ENCODE measurements at places on chromosomes 6 and 20. TPM values are rescaled to one million over a fixed set of nuclear protein-coding genes. Genes with fewer than 3 reads are reported as not detected.

GRCh38 chr6:15893556-15894253 is 230.9 kb upstream of the DTNBP1 start:
- DNase-seq, result peak; percentile 86

GRCh38 chr20:13199279-13199678 is 21.8 kb upstream of the ISM1 start:
- DNase-seq, result no peak

- no peak for DNase-seq
Observed at GRCh38 chr20:12458241-12458640, 540.5 kb downstream of the BTBD3 start.

DNA sequence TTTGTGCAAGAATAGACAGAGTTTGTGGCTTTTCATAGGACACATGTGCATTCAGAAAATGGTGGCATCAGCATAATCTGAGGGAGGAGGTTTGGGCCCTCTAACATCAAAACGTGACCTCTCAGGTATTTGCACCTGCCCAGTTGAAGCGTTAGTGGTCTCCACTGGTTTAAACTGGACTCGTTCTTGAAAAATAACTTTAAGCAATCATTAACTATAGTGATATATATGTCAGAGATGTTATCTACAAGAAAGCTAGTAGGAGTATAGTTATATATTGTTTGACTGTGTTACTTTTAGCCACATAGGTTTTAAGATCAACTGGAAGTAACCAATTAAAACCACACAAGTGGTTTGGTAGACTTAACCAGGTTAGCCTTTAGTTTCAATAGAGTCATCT is 607.4 kb downstream of the MAFB start:
- DNase-seq, result no peak

DNA sequence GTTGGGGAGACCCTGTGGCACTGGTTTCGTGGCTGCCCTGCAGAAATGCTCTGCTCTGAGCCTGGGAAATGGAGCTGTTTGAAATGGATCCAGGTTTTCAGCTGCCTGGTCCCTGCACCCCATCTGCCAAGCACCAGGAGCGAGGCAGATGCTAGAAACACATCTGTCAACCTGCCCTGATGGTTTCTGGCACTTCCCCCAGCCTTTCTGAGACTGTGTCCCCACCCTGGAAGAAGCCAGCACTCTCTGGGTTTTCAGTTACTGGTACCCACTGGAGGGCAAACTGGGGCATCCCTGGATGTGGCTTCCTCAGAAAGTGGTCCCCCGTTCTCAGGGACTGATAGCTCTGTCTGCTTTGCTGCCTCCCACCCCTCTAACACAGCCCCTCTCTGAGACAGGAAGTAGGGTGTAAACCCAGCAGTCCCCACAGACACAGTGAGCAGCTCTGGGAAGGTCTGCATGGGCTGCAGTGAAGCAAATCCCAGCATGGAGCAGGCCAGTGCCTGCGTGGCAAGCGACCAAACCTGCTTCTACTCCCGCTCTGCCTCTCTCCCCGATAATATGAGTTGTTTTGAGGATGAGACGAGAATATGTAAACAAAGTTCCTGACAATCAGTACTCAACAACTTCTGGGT is 54.2 kb upstream of the MAFB start:
- no peak for DNase-seq

GRCh38 chr6:157538698-157539097 is 157.7 kb downstream of the ZDHHC14 start:
- no peak for DNase-seq

DNA sequence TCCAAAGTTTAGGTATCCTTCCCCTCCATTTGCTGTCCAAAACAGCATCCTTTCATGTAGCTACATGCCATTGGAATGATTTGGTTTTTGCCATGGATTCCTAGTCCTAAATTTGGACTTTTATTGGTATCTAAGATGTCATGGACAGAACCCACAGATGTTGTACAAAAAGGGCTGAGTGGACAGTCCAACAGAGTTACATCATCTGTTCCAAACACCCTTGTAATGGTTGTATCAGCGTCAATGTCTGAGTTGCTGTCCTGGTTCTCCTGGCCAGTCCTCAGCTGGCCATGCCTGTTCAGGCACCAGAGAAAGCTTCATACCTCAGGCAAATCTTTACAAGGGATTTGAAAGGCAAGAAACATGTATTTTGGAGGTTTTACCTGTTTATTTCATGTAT is 191.3 kb downstream of the ESR1 start:
- peak; percentile 3 for DNase-seq

- no peak for DNase-seq
Observed at GRCh38 chr20:18624948-18625347, 37.1 kb downstream of the DTD1 start.

DNA sequence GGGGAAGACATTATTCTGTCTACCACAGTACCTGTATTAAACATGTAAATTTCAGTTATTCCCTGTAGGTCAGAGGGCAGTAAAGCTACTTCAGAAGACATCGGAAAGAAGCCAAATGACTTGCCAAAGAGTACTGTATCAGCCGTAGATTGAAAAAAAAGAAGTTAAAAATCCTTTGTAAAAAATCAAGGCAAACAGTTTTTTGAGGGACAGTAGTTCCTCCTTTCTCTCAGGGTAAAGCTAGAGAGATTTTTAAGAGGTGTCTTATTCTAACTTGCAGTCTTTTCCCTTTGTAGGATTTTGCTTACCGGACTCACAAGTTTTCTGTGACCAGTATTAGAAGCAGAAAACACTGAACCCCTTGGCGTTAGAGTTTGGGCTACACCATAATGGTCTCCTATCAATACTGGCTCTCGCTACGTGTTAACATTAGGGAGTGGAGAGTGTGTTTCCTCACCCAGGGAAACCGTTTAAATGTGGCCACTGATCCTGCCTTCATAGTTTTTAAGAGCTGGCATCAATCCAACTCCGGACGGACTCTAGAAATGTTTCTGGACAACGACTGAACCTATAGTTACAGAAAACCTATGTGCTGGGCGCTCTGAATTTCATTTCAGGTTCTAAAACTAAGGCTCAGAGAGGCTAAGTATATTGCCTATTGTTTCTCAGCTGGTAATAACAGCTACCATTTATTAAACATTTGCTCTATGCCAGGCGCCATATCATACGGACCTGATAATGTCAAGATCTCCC is 1.3 kb upstream of the ASXL1 start:
- no peak for DNase-seq

DNA sequence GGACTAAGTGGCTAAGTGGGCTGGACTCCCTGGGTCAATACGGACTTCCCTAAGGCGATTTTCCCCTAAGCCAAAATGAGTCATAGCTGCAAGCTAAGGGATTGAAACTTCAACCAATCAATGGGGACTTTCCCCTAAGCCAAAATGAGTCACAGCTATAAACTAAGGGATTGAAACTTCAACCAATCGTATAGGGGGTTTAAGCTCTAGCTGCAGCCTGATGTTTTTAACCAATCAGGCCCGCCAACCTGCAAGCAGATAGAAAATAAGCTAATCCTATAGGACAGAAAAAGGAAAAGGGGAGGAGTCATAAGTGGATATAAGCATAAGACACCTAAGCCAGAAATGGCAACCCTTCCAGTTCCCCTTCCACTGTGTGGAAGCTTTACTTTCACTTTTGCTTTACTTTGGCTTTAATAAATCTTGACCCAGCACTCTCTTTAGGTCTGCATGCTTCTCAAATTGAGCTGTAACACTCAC is 655.0 kb upstream of the HS3ST5 start:
- DNase-seq, result peak; percentile 27

DNA sequence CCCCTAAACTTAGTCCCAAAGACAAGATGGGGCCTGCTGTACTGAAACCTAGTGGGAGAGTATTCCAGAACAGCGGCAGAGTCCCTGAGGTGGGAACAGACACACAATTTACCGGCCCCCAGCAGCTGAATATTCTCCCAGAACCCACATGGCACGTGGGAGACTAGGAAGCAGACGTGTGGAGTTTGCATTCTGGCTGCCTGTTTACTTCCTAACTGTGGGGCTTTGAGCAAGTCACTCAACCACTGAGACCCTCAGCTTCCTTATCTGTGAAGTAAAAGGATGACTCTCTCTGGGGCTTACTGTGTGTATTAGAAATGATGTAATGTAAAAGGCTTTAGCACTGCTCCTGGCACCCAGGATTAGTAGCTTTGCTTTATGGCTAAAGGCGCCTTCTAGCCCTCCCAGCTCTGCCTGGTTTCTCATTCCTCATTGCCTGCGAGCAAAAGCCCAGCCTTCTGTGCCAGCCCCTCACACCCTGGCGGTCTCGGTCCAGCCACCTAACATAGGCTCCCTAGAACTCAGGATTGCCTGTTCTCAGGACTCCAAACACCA is 353.1 kb downstream of the CDC5L start:
- DNase-seq, result no peak

DNA sequence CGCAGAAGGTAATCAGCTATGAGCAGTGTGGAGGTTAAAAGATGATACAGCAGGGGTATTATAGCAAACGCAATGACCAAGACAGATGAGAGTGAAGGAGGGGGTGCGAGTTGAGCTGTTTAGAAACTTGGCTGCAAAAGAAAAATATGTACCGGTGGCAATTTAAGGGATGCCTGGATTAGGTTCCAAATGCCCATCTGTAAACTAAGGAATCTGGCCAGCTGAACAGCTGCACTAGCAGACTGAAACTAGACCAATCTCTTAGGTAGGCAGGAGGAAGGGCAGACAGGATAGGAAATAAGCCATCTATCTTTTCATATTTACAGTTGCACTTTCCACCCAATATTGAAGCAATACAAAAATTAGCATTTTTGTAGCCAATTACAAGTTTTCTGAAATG is 407.6 kb downstream of the HTR1B start:
- no peak for DNase-seq

- DNase-seq, result no peak
Observed at GRCh38 chr6:116667623-116668022, 943 bp downstream of the ZUP1 start.

GRCh38 chr6:84390851-84391250 is 163.4 kb upstream of the CEP162 start:
- DNase-seq, result no peak

DNA sequence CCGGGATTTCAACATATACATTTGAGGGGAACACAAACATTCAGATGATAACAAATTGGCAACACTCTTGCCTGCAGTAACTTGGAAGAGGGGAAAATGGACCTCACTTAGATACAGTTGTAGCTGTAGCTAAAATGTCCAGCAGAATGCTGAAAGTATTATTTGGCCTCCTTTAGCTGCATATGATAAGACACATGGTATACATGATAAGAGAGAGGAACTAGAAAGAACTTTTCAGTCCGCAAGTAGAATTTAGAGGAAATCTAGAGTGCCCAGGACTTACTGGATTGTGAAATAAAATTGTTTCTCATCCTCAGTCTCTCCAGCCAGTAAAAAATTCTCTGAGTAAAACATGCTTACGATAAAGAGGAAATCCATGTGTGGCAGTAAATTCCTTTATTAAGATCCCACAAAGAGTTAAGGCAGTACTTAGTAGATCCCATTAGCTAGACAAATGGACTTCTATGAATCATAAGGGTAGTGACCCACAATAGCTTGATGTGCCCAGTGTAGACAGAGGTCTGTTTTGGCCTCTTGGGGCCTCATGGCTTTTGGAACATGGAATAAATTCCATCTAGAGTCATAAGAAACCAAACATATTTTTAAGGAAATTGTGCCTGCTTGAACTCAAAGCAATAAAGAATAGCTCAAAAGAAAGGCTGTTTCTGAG is 87.9 kb upstream of the RBM24 start:
- no peak for DNase-seq

DNA sequence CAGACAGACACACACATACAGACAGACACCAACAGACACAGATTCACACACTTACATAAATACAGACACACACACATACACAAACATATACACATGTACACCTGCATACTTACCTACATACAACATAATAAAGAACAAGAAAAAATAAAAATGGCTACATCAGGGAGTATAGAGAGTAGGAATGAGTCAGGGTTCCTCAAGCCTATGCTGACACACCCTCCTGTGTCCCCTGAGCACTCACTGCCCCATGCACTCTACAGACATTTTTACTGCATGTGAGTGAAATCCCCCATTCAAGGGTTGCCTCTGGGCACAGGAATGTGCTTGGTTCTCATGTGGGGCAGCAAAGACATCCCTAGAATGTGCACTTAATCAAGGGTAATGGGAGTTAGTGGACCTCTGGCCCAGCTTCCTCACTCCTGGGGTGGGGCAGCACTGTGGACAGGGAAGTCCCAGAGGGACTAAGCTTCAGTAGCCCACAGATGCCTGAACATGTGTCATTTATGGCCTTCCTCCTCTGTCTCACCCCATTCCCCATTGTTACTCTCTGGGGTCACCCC is 185.9 kb upstream of the FOXA2 start:
- DNase-seq, result no peak

GRCh38 chr6:140744659-140745320 is 1370.3 kb upstream of the CITED2 start:
- DNase-seq, result peak; percentile 67

DNA sequence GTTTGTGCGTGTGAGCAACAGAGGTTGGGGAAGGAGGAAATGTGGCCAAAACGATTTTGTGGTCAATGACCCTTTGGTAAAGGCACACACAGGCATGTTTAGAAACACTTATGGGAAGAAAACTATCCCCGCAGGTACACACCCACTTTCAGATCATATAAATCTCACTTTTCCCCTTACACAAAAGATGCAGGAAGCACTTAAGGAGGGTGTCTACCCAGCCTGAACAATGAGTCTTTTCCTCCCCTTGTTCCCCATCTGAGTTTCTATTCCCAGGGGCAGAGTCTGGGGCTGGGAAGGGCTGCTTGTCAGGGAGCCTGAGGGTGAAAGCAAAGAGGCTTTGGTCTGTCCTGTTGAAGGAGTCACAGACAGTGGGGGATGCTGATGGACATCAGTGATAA is 193.2 kb upstream of the SALL4 start:
- no peak for DNase-seq

DNA sequence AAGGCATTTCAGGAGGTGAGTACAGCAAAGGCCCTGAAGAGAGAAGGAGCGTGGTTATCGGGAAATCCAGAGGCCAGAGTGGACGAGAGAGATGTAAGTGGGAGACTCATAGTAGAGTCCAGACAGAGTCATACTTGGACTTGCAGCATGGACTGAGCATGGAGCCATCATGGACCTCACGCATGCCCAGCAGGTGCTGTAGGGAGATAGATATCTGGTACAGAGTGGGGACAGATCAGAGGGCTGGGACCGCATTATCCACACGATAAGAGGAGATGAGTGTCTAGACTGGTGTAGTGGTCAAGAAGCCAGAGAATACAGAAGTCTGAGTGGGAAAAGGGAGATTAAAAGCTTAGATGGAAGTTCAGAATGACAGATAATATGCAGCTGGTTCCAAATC is 127.0 kb downstream of the TBC1D7 start:
- DNase-seq, result no peak

GRCh38 chr6:150145830-150146229 is 3.0 kb downstream of the PPP1R14C start:
- peak; percentile 68 for DNase-seq

Gene TXLNB
- total RNA-seq, result not detected

Gene POLH
- 12.1 TPM for total RNA-seq

Gene HLA-DOB
- 0.29 TPM for total RNA-seq

Gene DOK5
- total RNA-seq, result not detected

Gene PACSIN1
- total RNA-seq, result 2.3 TPM

Gene ASIP
- not detected for total RNA-seq

Gene DPPA5
- not detected for total RNA-seq

Gene IYD
- not detected for total RNA-seq

Measured in PC-3 (cell line).